Posterior cingulate gyrus (tissue), 11 donors: ENCODE measurements at places on chromosomes 2 and 18.

GRCh38 chr2:9398881-9399780 lies 24.2 kb downstream of the ITGB1BP1 start:
- no peak for DNase-seq

DNA sequence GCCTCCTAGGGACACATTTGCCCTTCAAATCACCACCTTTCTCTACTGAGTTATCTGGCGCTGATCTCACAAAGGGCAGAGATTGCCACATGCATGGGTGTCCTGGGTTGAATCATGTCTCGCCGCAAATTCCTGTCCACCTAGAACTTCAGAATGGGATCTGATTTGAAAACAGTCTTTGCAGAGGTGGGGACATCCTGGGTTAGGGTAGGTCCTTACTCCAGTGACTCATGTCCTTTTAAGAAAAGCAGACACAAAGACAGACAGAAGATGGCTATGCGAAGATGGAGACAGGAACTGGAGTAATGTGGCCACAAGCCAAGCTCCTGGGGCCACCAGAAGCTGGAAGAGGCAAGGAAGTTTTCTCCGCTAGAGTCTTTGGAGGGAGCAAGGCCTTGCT lies 197.4 kb upstream of the SMIM21 start:
- DNase-seq, result no peak

DNA sequence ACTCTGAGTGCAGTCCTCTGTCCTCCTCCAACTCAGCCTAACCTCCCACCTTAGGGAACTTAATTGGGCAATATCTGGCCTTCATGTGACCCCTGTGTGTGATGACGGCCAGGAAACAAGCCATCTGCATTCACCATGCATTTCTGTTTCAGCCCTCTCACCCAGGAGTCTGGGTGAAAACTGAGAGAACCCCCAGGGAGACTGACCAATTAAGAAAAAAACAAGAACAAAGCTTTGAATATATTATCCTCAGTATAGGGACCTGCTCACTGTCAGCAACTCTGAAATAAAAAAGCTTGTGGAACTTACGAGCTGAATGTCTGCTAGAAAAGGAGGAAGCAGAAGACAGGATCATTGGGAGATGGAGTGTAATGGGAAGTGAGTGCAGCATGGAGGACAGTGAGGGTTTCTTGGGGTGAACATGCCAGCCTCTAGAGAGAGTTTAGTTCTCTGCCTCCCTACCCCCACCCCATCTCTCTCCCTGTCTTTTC lies 9.5 kb downstream of the MAPRE2 start:
- DNase-seq, result no peak

- DNase-seq, result no peak
These were observed 153.3 kb upstream of the KYNU start for GRCh38 chr2:142724186-142724585.

DNA sequence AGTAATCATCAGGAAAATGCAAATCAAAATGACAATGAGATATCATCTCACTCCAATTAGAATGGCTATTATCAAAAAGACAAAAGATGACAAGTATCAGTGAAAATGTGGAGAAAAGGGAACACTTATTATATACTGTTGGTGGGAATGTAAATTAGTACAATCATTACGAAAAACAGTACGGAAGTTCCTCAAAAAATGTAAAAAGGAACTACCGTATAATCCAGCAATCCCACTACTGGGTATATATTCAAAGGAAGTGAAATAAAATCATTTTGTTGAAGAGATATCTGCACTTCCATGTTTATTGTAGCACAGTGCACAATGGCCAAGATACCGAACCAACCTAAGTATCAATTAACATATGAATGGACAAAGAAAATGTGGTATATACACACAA lies 52.4 kb upstream of the TEX51 start:
- DNase-seq, result no peak

- DNase-seq, result no peak
These were observed 269.0 kb downstream of the TCF4 start for GRCh38 chr18:55318951-55319441.

DNA sequence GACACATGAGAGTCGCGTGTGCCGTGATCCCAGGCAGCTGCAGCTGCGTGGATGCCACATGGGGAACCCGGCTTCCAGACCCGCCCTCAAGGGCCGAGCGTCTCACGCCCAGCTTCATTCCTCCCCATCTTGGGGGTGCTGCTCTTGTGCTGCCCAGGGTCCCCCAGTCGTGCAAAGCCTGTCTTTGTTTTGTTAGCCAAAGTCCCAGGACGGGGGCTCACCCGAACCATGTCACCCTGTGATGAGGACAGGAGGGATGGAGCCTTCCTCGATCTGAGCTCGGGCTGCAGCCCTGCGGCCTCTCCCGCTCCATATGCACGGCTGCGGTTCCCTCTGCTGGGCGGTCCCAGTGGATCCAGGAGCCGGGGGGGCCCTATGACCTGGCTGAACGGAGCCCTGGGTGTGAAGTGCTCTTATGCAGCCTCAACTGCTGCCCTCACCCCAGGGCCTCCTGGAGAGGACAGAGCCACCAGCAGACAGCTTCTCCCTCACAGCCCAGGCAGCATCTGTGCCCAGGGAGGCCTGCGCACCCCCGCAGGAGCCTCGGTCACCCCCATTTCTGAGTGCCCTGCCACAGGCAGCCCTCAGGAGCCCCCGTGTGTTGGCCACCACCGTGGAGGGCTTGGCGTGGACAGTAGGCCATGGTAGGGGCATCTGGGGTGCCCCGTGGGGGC lies 99.0 kb upstream of the CTDP1 start:
- peak; percentile 74 for DNase-seq

GRCh38 chr2:104766683-104767082 lies 87.2 kb upstream of the POU3F3 start:
- DNase-seq, result no peak

GRCh38 chr2:14831458-14831857 lies 198.9 kb downstream of the LRATD1 start:
- no peak for DNase-seq

- DNase-seq, result no peak
These were observed 37.8 kb upstream of the ASAP2 start for GRCh38 chr2:9168821-9169221.

DNA sequence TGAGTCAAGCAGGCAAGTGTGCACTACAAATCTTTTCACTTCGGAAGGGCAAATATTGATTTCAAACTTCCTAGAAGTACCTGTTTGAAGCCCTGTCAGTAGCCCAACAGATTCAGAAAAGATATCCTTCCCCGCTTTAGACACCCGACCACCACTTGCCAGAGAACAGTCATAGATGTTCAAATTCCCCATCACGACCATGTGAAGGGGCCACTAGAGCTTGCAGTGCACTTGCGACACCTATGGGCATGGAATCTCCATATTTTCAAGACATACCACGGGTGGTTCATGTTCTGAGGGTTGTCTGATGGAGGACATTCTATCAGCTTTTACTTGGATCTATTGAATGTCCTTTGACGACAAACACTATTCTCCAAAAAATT lies 23.8 kb downstream of the GNLY start:
- DNase-seq, result no peak

- DNase-seq, result no peak
These were observed 127.5 kb upstream of the AGAP1 start for GRCh38 chr2:235366390-235366789.

GRCh38 chr2:239569401-239570090 lies 168.7 kb upstream of the HDAC4 start:
- no peak for DNase-seq

GRCh38 chr2:74872389-74872836 lies 38.5 kb downstream of the HK2 start:
- DNase-seq, result no peak

DNA sequence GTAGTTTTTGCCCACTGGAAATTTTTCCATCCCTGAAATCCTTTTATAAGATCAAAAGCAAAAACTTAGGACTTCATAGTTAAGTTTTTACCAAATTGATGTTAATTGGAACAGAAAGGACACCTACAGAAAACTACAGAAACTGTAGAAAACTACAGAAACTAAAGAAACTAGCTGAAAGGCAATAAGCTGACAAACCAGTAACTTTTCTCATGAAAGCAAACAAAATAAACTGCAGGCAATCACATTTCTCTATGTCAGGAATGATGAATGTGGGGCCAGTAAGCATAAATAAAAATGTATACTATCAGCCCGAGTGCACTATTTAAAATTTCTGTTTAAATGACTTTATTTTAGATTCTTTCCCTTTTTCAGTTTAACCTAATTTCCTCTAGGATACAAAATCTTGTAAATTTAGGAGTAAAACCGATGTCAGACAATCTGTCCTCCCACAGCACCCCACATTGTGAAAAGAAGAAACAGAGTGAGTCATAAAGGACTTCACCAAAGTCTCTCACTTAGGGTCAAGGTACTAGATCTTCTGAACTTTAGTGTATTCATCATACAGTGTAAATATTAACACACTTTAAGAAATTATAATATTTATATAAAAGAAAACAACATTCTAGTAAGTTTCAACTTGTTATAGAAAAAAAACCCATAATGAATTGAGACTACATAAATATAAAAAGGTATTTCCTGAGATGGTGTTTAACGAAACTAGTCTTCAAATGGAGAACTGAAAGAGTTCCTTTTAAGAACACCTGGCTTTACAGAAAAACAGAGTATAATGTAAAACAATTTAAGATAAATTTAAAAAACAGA lies 46.6 kb downstream of the USP40 start:
- no peak for DNase-seq

DNA sequence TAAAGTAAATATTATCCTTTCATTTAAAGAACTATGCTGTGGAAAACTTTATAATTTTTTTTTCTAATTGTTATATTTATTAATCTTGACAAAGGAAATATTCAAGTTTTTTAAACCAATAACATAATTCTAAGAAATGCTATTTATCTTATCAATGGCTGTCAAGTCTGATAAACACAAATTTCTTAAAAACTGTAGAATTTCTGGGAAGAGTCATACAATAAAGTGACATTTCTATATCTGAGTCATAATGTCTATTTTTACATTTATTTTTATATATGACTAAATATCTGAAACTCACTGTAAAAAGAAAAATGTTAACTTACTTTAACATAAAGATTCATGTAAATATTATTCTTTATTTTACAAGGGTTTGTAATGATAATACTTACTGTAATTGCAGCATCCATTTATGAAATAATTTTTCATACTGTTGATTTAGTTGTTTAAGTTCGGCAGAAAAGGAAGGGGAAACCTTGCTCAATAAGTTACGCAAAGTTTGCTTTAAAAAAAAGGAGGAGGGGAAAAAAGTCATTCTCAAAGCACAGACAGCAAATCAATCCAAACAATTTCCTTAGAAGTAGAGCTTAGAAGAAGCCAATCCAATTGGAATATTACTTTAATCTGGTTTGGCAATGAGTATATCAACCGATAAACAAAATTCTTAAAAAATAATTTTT lies 32.4 kb downstream of the ORC2 start:
- no peak for DNase-seq

GRCh38 chr18:23053776-23054457 lies 81.4 kb upstream of the CABLES1 start:
- no peak for DNase-seq

- peak; percentile 73 for DNase-seq
These were observed 9.4 kb upstream of the GBX2 start for GRCh38 chr2:236177604-236177966.

GRCh38 chr2:100940240-100940639 lies 61.8 kb upstream of the RPL31 start:
- DNase-seq, result no peak

GRCh38 chr2:138510319-138510718 lies 8.7 kb downstream of the SPOPL start:
- DNase-seq, result no peak

DNA sequence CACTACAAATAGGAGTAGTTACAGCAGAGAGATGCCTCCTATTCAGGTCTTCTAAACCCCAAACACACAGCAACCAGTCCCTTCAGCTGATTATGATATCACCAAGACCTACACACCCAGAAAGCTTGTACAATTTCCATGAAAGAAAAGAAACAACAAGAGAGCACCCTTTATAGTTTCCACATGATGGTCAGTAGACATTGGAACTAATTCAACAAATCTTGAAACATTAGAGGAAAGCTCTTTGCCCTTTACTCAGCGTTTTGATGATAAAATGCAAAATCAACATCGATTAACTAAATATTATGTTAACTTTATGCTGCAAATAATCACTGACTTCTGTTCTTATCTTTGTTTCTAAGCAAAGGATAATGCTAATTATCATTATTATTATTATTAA lies 393.6 kb upstream of the ID2 start:
- no peak for DNase-seq

GRCh38 chr2:106197878-106198277 lies 3.8 kb upstream of the UXS1 start:
- no peak for DNase-seq

DNA sequence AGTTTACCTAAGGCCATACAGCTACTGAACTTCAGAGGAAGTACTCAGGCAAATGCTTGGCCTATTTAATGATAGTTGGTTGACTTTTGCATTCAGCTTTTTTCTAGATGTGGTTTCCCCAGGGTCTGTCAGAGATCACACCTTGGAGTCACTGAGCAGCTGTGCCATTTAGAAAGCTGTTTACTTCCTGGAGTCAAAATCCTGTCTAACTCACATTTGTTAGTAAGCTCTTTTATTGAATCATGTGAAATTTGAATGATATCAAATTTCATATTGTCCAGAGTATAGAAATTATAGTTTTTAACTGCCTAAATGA lies 7.6 kb upstream of the TRIB2 start:
- no peak for DNase-seq

DNA sequence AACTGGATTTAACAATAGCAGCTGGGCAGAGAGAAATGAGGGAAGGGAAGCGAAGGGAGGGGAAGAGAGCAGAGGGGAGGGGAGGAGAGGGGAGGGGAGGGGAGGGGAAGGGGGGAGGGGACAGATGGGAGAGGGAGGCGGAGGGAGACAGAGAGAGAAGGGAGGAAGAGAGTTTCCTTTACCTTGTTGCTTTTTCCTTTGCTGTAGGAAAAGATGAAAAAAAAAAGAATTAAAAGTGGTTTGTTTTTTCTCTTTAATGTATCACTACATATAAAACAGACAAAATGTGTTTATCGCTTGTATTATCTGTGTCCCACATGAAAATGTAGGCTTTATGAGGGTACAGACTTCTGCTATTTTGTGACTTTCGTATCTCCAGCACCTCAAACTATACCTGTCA lies 190.4 kb upstream of the KYNU start:
- no peak for DNase-seq

DNA sequence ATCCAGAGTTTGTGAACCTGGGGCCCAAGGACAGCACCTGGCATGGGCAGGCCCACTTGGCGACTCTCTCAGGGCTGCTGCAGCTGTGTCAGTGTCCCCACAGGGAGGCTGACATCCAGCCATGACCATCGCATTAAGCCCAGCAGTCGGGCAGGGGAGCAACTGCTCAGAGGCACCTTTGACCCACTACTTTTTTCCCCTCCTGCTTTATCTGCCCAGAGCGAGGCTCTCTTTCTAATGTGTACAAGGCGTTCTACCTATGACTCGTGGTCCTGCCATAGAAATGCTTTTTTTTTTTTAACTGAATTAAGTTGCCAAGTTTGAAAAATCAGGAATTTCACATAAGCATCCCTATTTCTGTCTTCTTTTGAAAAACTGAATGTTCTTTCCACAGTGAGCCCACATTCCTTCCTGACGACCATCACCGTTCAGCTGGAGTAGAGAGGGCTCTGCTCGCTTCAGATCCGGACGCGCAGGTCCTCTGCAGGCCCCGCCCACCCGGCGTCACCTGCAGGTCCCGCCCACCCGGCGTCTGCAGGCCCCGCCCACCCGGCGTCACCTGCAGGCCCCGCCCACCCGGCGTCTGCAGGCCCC lies 403 bp upstream of the CLUL1 start:
- DNase-seq, result peak; percentile 89
